ENCODE measurements at places on chromosomes 16 and 17.

DNA sequence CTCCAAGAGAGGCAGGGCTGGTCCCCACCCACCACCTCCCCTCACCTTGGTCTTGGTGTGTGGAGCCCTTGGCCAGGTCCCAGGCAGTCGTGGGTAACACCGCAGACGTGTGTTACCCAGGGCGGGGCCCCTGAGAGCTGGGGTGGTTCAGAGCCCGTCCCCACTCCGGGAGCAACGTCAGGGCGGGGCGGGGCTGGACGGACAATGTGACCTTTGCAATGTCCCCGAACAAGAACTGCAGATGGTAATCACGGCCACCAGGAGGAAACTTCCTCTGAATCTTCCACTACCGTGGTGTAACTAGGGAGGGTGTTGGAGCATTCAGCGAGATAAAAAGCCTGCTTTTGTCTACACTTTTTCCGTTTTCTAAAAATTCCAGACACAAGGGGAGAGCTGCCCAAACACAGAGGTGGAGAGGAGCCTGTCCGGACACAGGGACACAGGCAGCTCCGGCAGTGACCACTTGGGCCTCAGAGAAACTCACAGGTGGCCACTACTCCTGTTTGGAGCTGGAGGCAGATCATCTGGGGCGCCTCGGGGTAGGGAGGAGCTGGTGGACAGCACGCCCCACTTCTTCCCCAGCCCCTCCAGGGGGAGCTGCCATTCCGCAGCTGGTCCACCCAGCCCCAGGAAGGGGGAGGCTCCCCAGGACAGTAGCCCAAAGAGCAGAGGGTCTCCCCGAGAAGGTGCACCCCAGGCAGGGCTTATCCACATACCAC lies 14.2 kb upstream of the SLC38A10 start:
- no peak for DNase-seq

DNA sequence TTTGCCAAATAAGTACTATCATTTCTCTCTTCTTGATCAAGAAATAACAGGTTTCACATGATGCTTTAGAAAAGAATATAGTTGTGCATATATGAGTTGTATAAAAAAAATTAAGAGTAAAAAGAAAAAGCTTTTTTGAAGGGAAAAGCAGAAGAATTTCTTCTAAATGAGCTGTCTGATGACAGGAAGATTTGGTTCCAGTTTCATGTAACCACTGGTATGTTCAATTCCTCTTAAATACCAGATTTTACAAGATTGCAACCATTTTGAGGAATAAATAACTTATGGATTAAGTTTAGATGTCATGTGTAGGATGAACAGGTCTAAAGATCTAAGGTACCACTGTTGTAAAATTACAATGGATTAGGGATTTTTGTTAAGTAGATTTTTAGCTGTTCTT lies 45.0 kb downstream of the VMP1 start:
- DNase-seq: no peak

- DNase-seq: no peak
Observed at GRCh38 chr17:48609033-48609432, 1.8 kb downstream of the HOXB7 start.

DNA sequence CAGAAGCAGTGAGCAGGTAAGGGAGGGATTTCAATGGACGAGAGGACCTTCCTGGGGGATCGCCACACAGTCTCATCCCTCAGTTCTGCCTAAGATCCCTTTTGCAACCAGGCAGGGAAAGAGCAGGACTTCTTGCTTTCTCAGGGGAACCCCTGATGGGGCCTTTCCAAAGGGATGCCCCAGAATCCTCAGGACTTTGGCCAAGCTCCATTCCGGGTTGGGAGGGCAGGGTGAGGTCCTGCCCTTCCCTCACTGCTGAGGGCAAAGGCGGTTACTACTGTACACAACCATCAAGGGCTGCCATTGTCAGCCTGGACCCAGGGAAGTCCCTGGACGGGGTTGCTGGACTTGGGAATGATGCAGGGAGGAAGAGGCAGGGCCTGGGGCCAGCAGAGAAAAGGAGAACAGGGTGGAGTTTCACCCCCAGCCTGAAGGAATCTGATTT lies 9.7 kb downstream of the PRR29 start:
- no peak for DNase-seq

DNA sequence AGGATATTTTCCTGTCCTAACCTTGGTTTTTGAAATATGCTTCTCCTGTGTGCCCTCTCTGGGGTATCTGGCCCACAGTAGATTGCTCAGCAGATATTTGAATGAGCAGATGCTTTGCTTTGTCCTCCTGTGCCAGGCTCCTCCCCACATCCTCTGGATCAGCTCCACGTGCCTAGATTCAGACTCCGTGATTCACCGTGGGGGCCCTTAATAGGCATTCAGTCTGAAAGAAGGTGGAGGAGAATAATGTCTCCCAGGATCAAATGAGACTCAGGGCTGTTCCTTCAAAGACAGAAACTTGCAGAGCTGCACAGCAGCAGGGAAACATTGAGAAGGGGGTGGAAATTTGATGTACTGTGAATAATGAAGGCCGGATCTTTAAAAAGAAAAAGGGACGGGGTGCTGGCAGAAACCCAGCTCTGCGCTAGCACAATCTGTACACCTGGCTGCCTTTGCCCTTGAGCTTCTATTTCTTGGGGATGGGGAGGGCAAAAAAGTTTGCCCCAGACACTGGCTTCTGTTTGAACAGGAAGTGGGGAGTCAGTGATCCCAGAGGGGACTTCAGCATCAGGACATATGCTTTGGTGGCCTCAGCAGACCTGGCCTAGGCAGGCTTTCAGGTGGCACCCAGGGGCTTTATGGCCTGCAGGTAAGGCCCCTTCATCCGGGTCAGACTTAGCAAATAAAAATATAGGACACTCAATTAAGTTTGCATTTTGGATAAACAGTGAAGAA lies 15.9 kb upstream of the SLC12A3 start:
- DNase-seq: no peak

DNA sequence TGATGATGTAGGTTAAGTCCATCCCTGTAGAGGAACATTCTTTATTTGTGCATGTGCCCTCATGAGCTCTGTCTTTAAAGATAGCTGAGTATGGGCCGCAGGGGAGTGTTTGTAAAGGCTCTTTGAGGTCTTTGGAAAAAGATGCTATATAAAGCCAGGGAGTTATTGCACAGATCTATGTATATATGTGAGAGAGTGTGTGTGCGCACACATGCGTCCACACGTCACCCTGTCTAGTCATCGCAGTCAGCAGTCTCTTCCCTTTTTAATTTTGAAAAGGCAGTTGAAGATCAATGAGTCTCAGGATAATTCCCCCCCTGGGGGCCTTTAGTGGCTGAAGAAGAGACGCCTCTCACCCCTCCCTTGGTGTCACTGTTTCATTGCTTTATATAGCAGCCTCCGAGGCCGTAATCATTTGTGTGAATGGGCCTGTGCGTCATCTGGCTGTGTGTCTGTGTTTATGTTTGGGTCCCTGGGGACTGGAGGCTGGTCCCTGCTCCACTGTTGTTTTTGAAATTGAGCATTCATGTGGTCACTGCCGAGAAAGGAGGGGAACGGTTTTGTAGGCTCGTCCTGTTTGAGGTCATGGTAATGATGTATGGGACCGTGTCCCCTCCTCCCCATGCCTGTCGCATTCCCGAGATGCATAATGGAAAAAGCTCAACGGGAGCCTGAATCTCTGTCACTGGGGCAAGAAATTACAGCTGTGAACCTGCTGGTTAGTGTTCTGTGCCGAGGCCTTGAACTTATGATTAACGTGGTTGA lies 143.9 kb downstream of the SNX29 start:
- DNase-seq: no peak
